Left cardiac atrium (tissue), 4 donors: ENCODE measurements at places on chromosomes 12 and 14. TPM values are rescaled to one million over a fixed set of nuclear protein-coding genes. Genes with fewer than 3 reads are reported as not detected.

DNA sequence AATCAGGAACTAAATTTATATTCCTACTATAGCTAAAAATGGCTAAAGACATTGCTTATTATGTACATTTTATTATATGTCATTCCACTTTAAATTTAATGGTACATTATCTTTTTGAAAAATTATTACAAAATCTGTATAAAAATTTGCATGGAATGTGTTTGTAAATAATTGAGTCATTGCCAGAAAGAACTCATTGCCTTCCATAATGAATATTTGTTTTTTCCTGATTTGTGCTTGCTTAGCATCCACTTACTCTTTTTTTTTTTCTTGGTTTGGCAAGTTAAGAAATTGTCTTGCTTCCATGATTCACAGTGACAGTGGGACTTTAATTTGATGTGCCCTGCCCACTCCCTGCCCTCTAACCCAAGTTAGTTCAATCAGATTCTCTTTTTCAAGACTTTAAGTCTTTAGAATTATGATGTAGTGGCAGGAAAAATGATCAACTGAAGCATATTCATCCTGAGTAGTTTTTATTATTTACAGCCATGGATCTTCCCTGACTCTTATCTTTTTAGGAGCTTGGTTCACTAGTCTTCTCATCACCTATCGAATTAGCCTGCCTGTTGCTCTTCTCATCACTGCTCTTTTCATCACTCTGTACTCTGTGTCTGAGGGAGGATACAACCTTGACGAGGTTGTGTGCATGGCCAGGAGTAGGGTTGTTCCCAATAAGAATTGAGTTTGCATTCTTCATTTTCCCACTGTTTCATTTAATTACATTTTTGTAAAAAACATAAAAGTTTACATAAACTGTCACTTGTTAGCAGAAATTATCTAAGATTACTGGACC is 442.0 kb downstream of the BTG1 start:
- no peak for DNase-seq

GRCh38 chr12:108361606-108362005 is 22.5 kb upstream of the CMKLR1 start:
- no peak for DNase-seq

DNA sequence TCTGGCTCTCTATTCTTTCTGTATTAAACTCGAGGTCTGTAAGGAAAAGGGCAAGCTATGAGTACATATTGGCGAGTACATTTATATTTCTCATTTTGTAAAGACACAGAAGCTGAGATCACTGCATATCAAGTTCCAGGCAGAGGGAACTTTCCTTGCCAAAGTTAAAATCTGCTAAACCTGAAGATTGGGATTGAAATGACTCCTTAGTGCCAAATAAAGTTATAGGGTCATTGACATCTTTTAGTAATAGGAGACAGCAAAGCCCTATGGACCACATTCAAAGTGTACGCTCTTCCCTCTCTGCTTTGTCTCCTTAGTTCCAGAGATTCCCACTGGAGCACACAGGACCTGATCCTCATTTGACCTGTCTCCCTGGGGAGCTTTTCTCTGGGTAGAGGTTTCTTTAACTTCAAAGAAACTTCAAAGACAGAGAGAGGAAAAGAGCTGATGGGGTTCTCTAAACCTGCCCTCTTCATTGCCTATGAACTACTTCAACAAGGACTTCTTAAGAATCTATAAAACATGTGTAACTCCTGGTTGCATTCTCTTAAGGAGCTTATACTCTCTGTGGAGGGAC is 42.6 kb upstream of the PTPRR start:
- no peak for DNase-seq

DNA sequence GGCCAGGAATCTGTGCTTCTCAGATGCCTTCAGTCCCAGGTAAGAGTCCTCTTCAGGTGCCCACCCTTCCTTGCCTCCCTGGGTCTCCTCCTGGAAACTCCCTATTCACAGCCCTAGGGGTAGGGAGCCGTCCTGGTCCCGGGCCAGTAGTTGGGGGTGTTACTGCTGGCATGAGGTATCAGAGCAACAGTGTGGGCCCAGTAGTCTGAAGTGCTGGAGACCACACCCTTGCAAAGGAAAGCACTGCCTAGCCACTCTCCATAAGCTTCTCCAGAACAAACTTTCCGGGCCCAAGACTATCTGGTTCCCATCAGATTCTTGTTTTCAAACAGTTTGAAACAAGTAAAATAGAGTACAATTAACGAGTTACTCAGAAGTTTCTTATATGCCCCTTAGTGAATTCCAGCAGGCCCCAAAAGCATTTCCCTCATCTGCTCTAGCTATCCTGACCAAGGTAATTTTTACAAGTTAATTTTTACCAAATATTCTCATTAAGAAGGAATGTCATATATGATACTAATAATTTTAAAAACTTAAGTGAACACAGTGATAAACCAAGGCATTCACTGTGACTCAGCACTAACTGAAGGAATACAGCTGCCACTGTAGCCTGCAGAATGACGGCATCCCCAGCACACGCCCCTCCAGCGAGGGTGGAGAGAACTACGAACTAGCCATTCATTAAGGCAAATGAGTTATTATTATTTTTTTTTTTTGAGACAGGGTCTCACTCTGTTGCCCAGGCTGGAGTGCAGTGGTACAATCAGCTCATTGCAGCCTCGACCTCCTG is 49.4 kb downstream of the MOK start:
- DNase-seq, result peak; percentile 64

DNA sequence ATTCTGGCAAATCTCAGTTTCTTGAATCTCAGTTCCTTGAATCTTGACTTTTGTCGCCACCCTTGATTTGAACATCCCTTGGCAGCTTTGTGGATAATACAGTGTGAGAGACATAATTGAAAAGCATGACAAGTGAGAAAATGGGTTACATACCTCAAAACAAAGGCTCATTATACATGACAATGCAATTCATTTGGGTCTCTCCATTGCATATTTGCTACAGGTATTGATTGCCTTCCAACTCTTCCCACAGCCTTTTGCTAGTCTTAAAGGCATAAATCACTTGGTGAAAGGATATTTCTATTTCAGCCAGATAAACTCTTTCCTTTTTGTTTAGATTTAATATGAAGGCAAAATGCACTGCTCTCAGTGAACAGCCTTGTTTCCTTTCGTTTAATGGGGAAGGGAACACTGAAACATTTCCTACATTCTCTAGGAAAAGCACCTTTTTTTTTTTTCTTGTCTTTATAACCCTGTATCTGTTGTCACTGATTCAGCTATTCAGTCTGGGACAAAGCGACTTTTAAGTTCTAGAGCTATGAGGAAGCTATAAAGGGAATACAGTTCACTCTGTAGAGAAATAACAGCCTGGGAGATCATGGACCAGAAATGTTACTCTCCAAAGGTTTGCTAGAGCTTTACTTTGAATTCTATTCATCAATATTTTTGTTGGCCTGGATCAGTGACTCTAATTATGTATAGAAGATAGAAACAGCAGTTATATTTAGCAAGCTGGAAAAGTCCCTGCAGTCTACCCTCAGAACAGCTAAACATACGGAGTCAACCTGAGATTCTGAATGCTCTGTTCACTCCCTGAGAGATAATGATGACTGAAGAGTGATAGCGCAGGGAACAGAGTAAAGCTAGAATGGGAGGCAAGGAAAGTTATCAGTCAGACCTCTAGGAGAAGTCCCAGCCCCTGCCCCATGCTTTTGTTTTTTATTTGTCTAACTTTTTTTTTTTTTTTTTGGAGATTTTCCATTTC is 311.4 kb downstream of the RGS6 start:
- no peak for DNase-seq

GRCh38 chr12:49091836-49092085 is 2.8 kb downstream of the DHH start:
- no peak for DNase-seq

DNA sequence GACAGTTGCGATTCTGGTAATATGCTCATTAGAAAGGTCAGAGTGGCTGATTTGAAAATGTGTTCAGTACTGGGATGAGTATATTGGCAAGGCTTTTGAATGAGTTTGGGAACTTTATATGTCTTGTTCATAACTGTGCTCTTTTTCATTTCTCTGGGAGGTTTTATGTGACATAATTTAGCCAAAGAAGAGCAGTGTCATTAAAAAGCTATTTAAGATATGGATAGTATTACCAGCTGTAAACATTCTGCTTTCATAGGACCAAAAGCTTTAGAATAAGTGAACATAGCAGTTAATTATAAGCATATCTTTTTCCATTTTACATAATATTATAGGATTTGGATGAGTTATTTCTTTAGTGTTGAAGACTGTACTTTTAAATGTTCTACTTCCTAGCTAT is 260.4 kb downstream of the TTC6 start:
- DNase-seq, result no peak

- no peak for DNase-seq
Measured at GRCh38 chr14:90132821-90133570, 71.2 kb downstream of the KCNK13 start.

- peak; percentile 87 for DNase-seq
Measured at GRCh38 chr12:6226002-6226678, 25.9 kb downstream of the CD9 start.

- DNase-seq, result no peak
Measured at GRCh38 chr12:106974511-106974910, 12.4 kb downstream of the MTERF2 start.

DNA sequence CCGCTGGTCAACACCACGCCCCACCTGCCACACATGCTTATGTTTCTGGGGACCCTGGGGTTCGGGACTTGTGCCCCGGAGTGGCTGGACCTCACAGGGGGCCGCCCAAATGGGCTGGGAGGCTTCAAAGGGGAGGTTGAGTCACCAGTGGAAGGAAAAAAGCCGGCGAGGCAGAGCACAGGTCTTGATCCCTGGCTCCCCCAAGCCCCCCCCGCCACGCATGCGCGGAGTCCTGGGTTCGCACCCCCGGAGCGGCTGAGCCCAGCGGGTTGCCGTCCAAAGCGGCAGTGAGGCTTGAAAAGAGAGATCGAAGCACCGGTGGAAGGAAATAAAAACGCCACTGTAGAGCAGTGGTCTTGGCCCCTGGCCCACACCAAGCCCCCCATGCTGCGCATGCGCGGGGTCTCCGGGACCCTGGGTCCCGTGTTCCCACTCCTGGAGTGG is 313.5 kb downstream of the ALG10 start:
- no peak for DNase-seq

DNA sequence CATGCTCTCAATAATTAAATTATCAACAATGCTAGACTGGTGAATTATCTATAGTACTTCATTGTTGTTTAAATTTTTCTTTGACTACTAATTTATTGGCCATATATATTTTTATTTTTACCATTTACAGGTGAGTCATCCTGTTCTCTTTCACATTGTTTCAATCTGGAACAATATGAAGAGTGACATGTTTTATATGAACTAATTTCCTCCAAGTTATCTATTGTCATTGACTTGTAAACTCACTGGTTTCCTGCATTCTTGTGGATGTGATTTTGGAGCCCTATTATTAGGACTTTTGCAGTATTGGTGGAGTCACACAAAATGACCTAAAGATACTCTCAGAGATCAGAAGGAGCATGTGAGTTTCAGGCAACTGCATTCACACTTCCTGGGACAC is 297.7 kb downstream of the AEBP2 start:
- DNase-seq, result no peak

- no peak for DNase-seq
Measured at GRCh38 chr12:57761391-57761998, 5.4 kb downstream of the CYP27B1 start.

DNA sequence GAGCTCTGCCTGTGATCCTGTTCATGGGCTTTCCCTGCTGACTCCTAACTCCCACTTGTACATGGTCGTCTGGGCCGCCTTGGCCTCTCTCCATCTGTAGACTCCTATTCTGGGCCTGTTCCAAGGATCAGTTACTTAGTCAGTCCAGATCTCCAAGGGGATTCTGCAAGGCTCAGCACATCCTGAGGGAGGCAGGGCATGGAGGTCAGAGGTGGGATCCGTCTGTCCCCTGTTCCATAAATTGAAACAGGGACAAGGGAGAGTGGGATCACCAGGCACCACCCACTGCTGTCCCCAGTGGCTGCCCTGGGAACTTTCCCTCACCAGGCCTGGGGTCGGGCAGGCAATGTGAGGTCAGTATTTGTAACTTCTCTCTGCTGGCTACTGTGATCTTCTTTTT is 43.5 kb downstream of the KCTD10 start:
- DNase-seq, result no peak

DNA sequence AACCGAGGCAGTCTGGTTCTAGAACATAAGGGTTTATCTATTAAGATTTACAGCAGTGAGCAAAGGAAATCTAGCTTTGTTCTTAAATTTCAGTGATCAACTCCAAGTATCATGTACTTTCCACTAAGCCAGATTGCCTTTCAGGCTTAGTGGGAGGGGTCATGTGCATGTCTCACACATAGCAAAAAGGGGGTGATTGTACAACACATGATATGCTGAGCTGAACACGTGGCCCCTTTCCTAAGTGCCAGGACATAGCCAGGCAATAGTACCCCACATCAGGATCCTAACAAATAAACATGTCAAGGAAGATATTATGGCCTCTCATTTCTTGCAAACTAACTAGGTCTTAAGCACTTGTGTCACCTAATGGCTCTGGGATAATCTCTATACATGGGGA is 347.2 kb downstream of the C12orf75 start:
- no peak for DNase-seq

DNA sequence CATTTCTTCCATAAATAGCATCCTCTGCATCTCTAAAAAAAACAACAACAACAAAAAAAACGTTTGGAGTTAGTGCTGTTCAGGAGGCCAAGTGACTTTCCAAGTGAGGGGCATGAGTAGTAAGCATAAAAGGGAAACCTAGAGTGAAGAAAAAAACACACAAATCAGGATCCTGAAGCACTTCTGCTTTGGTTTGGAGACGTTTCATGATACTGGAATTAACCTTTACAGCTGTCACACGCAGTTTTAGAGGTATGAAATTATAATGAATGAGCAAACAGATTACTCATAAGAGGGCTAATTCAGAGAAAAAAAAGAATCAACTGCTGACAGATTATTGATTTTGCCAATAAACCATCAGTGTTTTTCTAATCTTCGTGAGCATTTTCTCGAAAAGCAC is 3.8 kb downstream of the SRSF9 start:
- no peak for DNase-seq

GRCh38 chr12:32379667-32380066 is 19.7 kb upstream of the FGD4 start:
- no peak for DNase-seq

GRCh38 chr12:40692765-40693206 is 547 bp downstream of the CNTN1 start:
- DNase-seq, result no peak

GRCh38 chr12:113048716-113049127 is 7.8 kb upstream of the DTX1 start:
- peak; percentile 45 for DNase-seq

GRCh38 chr12:131619736-131620506 is 91.0 kb upstream of the SFSWAP start:
- no peak for DNase-seq

- DNase-seq, result no peak
Measured at GRCh38 chr14:94054401-94054800, 26.6 kb downstream of the DDX24 start.

- no peak for DNase-seq
Measured at GRCh38 chr12:130975116-130975515, 21.4 kb downstream of the ADGRD1 start.

Gene TMEM120B
- total RNA-seq, result 8.5 TPM

Gene JAG2
- total RNA-seq, result 25.5 TPM

Gene CPNE6
- total RNA-seq, result not detected

Gene PLA2G1B
- not detected for total RNA-seq

Gene SAMD15
- not detected for total RNA-seq

Gene NGB
- not detected for total RNA-seq

Gene GYS2
- 0.62 TPM for total RNA-seq

Gene NANOG
- total RNA-seq, result not detected

Gene PIANP
- 0.18 TPM for total RNA-seq

Gene CERS5
- 22.8 TPM for total RNA-seq

Gene KIF26A
- total RNA-seq, result 8.1 TPM

Gene RHNO1
- total RNA-seq, result 7.2 TPM

Gene CSRNP2
- total RNA-seq, result 18.9 TPM

Gene KCNH3
- total RNA-seq, result 0.73 TPM

Gene OTUB2
- total RNA-seq, result 0.24 TPM

Gene TUNAR
- total RNA-seq, result not detected
